ENCODE measurements at places on chromosomes 7 and 10.

GRCh38 chr10:13909516-13910258 lies 322.9 kb downstream of the PRPF18 start:
- no peak for DNase-seq

DNA sequence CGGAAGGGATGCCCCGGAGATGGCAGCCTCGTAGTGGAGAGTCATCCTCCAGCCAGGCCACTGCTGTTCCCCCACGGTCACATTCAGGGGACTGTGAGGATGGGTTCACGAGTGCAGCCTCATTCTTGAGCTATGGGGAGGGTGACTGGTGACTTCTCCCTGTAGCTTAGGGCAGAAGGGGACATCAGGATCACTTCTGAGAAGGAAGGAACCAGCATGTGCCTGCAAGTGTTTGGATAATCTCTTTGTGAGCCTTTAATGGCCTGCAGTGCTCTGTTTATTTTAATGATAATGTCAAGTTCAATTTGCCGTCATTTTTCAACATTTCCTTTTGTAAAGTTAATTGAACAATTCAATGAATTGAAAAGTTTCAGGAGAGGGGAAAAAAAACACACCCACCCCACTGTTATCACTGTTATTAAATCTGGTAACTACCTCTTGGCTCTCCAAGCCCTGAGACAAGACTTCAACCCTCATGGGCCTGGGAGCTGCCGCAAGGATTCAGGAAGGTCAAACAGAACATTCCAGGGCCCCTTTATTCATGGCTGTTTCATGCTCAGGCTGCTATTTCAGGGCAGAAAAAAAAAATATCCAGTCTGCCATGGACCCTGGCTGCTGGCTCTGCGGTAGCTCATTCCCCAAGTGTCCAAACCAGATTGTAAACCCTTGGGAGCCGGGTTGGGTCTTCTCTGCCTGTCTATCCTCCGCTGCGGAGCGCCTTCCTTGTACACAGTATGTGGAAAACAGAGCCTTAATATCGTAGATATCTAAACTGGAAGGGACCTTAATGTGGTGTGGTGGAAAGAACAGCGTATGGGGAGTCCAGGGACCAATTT lies 100.4 kb downstream of the CDH23 start:
- DNase-seq = no peak

DNA sequence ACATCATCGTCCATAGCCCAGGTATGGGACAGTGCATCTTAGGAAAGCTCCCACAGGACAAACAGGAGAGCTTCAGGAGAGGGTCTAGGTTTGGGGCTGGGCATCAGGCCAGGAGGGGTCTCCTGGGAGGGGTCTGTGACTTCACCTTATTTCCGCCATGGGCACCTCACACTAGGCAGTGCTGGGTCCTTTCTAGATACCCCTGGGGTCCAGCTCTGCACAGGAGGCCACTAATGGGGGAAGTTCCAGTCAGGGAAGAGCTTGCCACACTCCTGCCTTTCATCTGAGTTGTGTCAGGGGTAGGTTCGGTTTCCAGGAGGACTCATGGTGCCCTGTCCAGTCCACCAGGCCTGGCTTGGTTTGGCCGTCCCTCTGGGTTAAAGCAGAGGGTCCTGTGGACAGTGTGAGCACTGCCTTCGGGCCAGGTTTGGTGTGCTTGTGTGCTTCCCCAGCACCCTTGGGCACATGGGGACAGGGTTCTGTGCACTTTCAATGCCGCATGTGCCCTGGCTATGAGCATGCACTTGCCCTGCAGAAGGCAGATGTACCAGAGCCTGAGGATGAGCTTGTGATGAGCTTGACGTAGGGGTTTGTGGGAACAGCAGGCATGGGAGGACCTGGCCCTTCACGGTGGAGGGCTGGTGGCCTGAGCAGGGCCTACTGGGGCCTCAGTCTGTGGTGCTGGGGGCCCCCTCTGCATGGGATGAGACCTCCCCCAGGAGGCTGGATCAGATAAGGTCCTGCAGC lies 377.7 kb upstream of the NUPR2 start:
- no peak for DNase-seq

DNA sequence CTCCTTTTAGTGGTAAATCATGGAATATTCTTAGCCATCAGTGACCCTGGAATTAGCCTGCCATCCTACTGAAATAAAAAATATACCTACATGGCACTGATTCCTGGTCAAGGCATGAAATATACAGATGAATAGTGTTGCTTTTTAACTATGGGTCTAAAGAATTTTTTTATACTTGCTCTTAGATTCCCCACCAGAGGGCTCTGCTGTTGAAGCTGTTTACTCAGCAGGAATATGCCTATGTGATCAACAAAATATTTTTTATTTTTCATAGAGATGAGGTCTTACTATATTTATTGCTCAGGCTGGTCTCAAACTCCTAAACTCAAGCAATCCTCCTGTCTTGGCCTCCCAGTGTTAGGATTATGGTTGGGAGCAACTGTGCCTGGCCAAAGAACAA lies 13.5 kb downstream of the ZC3HC1 start:
- no peak for DNase-seq

GRCh38 chr7:146455091-146455655 lies 338.6 kb downstream of the CNTNAP2 start:
- DNase-seq = no peak

DNA sequence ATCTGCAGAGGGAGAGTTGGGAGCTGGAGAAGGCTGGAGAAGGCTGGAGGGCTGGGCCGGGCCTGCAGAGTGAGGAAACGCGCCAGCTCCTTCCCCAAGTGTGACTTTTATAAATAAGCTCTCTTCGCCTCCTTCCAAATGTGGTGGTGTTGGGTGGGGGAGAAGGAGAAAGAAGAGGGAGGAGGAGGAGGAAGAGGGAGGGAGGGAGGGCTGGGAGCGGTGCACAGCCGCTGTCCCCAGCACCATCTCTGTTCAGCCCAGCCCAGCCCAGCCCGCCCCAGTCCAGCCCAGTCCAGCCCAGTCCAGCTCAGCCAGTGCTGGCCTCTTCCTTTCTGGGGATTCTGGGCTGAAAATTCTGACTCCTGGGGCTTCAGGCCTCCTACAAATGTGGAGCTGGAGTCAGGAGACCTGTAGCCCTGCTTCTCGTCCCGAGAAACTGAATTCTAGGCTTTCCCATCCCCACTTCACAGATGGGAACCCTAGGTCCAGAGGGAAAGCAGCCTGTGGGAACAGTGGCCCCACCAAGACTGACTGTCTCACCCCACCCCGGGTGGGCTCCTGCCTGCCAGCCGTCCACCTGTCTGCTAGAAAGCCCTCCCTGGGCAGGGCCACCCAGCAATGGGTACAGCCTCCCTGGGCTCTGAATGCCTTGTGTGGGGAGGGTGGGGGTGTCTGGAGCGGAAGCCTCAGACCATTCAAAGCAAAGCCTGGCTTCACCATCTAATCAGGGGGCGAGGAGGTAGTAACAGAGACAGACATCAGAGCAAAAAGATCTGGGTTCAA lies 2.3 kb downstream of the STX1A start:
- DNase-seq = no peak

- no peak for DNase-seq
Measured at GRCh38 chr7:135188298-135188984, 17.9 kb upstream of the CYREN start.

DNA sequence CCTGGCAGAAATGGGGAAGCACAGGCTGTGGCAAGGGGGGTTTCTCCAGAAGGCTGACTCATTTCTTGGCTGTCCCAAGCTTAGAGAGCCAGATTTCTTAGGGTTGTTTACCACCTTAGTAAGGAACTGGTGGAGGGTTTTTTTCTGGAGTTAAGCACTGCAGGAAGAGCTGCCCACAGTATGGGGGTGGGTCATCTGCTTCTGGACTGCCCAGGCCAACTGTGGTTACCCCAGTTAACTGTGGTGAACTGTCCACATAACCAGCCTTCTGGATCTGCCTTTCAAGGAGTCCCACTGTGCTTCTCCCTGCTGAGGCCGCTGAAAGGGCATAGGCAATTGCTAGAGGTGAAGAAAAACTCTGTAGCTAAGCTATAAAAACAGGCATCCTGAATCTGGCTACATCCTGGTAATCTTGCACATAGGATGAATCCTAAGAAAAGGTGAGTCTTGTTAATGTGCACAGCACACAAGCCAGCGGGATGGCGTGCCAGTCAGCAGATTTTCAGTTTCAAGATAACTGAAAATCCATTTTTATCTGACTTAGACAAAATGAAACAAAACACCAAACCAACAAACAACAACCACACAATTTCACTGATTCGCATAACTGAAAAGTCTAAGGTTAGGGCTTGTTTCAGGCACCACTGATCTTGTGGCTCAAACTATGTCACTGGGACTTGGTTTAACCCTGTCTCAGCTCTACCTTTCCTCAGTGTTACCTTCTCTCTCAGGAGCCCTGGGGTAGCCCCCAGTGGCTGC lies 21.6 kb upstream of the TSPAN33 start:
- no peak for DNase-seq

DNA sequence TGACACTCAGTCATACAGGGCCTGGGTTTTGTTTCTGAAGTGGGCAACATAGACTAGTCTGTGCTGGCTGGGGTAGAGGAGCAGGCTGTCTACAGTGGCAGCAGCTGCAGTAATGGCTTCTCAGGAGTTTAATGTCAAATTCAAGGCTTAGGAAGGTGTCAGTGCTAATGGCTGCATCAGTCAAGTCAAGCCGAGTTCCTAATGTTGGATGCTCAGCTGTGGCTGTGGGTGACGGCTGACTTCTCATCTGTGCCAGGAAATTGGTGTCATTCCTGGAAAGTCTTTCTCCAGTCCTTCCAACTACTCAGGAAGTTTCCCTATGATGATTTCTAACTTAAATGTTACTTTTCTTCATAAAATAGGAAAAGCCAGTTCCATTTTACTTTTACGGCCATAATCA lies 468.1 kb upstream of the IGFBP3 start:
- no peak for DNase-seq

GRCh38 chr10:65950075-65950474 lies 975.8 kb upstream of the LRRTM3 start:
- no peak for DNase-seq

DNA sequence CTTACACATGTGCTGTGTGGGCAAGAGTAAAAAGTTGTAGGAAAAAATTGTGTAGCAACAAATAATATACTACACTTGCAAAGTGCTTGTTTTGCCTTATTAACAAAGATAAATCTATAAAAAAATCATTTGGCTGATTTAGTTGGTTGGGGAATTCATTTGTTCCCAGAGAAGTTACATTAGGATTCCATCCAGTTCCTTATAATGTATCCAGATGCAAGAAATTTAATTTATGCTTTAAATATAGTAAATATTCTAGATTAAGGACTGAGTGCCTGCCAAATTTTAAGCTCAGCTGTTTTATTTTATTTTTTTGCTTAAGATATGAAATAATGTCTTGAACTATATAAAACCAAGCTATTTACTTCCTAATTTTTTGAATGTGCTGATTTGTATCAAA lies 1169.9 kb downstream of the NXPH1 start:
- no peak for DNase-seq

GRCh38 chr7:83608716-83609115 lies 40.2 kb downstream of the SEMA3E start:
- no peak for DNase-seq

DNA sequence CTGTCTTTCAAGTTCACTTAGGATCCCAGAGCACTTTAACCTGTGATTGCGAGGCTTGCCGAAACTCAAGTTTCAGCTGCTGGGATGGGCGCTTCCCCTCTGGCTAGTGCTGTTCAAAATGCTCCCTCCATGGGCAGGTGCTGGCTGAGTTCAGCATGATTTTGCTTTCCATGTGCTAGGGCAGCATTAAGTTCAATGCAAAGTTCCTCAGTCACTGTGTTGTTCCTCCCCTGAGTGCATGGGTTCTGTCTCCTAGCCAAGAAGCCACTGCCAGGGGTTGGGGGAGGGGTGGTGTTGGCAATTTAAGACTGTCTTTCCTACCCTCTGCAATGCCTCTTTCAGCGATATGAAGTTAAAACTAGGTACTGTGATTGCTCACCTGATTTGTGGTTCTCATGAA lies 56.5 kb upstream of the HELLS start:
- no peak for DNase-seq

DNA sequence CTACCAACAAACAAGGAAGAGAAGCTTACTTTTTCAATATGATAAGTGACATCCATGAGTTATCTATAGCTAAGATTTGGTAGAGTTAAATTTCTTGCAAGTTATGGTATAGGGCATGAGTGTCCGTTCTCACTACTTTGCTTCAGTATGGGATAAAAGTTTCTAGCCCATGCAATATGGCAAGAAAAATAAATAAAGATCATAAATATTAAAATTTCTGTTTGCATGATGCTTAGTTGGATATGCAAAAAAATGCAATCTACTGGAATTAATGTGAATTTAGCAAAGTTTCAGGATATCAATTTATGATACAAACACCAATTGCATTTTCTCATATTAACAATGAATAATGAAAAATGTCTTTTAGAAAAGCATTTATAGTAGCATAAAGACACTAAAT lies 148.7 kb upstream of the ADARB2 start:
- DNase-seq = no peak

GRCh38 chr10:4058514-4059029 lies 273.6 kb upstream of the KLF6 start:
- DNase-seq = no peak

DNA sequence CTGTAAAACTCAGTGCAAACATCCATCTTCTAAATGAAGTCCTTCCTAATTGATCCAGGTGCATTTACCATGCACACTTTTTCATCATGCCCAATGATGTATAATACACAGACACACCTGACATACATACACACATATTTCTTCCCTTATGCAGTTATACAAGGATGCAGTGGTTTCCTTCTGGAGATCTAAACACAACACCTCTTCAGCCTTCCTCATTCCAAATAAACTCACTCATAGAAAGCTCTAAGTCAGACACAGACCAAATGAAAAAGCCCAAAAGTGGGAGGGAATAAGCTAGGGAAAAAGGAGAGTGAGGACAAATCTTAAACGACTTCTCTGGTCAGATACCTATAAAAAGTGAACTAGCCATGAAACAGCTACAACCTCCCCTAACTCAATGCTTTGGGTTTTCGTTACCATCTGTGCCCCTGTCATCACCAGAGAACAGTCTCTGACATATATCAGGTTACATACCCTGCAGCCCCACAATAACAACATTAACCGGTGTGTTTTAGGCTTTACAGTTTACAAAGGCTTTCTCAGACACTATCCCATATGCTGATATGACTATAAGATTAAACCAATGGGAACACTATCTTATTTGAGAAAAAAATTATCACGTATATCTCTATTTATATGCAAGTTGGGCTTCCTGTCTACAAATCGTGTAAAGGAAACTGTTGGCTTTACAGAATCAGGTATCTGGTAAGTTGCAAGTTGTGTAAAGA lies 675.2 kb downstream of the PHTF2 start:
- DNase-seq = no peak

DNA sequence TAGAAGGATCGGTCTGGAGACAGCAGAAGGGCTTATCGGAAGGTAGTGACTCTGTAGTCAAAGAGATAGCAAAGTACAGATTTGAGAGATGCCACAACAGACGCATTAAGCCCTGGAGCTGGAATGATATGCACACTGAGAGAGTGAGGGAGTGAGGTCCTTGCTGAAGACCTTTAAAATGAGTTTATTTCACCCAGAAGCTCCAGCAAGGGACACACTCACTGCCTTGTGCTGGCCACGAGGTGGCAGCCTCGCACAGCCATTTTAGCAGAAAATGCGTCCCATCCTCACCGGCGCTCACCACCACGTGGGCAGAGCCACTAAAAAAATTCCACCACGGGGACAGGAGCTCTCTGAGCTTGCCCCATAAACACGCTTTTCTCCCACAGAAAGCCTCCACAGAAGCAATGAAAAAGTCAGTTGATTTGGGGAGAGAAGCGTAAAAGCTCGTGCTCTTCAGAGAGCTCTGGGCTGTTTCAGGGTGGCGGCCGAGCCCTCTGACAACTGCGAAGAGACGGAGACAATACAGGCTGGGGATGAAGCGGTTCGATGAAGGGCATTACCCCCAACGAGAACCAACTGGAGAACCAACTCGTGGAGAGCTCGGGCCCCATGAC lies 163.0 kb upstream of the KLF14 start:
- DNase-seq = no peak

- no peak for DNase-seq
Measured at GRCh38 chr7:57423768-57424167, 26.2 kb upstream of the ZNF716 start.

All from kidney epithelial cell (primary cell).